ENCODE measurements at places on chromosomes 4 and X. TPM values are rescaled to one million over a fixed set of nuclear protein-coding genes. Genes with fewer than 3 reads are reported as not detected.

ESX1 gene
- total RNA-seq: not detected

DNA sequence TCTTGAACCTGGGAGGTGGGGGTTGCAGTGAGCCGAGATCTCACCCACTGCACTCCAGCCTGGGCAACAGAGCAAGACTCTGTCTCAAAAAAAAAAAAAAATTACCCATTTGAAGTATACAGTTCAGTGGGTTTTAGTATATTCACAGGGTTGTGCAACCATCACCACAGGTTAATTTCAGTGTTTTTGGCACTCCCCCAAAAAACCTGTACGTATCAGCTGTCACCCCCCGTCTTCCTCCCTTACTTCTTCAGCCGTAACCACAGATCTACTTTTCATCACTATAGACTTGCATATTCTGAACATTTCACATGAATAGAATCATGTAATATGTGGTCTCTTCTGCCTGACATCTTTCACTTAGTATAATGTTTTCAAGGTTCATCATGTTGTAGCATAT, 11.7 kb upstream of the PTTG2 start:
- no peak for DNase-seq

GRCh38 chr4:113083346-113083745, 33.9 kb downstream of the ANK2 start:
- DNase-seq: no peak

DNA sequence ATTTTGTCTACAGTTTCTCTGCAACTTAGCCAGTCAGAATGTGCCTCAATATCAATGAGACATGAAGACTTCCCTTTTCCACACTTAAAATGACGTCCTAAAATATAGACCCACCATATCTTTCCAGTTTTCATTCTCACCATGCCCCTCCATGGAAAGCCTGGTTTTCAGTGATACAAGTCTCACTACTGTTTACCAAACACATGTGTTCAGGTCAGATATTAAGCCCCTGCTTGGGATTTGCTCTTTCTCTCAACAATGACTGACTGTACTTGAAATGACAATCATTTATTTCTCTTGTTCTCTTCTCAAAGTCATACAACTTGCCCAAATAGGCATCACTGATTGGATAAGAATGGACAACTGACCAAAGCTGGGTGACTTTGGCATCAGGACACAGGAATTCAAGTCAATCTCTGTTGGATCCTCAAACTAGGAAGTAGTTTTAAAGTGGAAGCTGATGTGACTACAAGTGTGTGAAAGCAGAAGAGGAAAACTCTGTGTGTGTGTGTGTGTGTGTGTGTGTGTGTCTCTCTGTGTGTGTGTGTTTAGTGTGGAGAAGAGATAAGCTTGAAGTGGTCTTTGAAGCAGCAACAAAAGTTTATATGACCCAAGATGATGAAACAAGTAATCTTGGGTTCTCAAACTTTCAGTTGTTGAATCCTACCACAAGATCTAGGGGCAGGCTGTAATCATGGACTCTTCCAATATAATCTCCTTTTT, 217.4 kb upstream of the FGF13 start:
- DNase-seq: no peak

DNA sequence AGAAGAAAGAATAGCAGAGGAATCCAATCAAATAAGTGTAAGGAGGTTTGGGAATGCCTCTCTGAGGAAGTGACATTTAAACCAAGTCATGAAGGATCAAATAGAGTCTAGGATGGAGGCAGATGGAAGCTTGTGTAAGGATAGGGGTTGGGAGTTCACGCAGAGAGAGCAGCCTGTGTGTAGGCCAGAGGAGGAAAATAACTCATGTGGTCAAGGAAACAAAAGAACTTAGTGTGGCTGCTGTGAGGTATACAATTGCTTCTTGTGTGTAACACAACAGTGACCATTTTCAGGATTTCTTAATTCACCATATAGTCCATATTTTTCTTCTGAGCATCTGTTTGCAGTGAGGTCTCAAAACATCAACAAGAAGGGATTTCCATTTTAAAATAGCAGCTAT, 77.6 kb upstream of the PACRGL start:
- DNase-seq: no peak

GRCh38 chr4:163540977-163541376, 46.5 kb downstream of the TMA16 start:
- DNase-seq: peak; percentile 72

GRCh38 chrX:21741869-21742701, 15.8 kb downstream of the SMPX start:
- DNase-seq: no peak

All from fibroblast of villous mesenchyme (primary cell).